Astrocyte (in vitro differentiated cells and primary cell): ENCODE measurements at places on chromosomes 2 and 18.
A peak's percentile ranks its signal among the peaks of the same experiment; 100 is the strongest.

- DNase-seq, result no peak
Measured at GRCh38 chr2:15725782-15726112, 134.1 kb downstream of the DDX1 start.

DNA sequence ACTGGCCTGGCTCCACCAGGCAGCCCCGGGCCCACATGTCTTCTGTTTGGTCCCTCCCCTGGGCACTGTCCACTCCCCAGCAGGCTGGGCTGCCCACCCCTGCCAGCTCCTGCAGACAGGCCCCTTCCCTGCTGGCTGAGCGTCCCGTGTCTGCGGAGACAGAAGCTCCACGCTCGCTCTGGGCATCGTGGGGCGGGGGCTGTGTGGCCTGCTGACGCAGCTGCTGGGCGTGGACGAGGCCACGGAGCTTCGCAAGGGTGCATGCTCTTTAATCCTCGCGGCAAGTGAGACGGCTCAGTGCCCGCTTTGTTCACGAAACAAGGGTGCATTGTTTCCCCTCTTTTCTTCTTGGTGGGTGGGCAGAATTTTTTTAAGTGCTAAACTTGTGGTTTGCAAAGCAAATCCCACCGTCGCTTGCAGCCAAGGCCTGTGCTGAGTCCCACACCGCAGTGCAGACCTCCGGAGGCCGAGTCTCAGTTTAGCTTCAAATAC is 132.8 kb upstream of the CTDP1 start:
- DNase-seq, result no peak

DNA sequence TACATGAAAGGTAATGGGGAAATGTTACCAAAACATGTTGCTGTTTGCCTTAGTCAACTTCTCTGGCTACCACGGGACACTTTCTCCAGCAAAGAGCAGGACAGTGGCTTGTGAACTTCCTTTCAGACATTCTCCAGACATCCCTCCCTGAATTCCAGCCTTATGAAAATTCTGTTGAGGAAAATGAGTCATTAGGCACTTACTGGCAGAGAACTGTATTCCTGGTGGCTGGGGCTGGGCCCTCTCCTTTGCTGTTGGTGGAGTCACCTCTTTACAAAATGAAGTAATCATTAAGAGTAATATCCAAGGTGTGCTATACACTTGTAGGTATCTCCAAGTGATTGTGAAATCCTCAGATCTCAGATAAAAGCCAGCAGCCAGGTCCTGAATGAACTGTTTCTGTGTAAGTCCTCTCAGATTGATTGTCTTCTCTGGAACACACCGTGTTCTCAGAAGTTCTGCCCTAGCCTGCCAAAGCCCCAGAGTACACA is 1.3 kb upstream of the FAP start:
- peak; percentile 98 for DNase-seq

GRCh38 chr2:208142925-208143799 is 2.8 kb downstream of the CRYGB start:
- DNase-seq, result no peak

GRCh38 chr2:113337809-113338208 is 59.1 kb upstream of the PAX8 start:
- no peak for DNase-seq

GRCh38 chr2:28626891-28627421 is 124.7 kb upstream of the PPP1CB start:
- peak; percentile 88 for DNase-seq

DNA sequence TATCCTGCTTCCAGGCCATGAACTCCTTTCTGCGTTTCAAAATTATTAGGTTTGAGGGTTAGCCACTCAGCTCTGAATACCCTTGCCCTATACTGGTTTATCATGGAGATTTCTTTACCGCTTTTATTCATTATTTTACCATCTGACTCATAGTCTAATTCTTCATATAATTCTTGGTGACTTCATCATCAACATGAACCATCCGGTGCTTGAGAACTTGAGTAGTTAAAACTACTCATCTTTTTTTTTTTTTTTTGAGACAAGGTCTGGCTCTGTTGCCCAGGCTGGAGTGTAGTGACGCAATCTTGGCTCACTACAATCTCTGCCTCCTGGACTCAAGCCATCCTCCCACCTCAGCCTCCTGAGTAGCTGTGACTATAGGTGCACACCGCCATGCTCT is 94.2 kb upstream of the LHCGR start:
- peak; percentile 92 for DNase-seq
